G401 (cell line): ENCODE measurements at places on chromosomes 5 and 9. TPM values are rescaled to one million over a fixed set of nuclear protein-coding genes. Genes with fewer than 3 reads are reported as not detected.

HMGCS1 gene
- total RNA-seq, result 26.0 and 47.1 TPM in 2 replicates

MSX2 gene
- total RNA-seq, result 37.3 and 40.2 TPM in 2 replicates

PCDHGB3 gene
- total RNA-seq, result not detected in 2 replicates

SLC27A6 gene
- total RNA-seq, result not detected in 2 replicates

DAB2IP gene
- total RNA-seq, result 30.0 and 44.9 TPM in 2 replicates

SPAAR gene
- 2.6 and 3.5 TPM in 2 replicates for total RNA-seq

DAB2 gene
- total RNA-seq, result not detected in 2 replicates

ISL1 gene
- not detected in 2 replicates for total RNA-seq

STXBP1 gene
- 2.8 and 11.2 TPM in 2 replicates for total RNA-seq
